GM12864 (cell line): ENCODE measurements at places on chromosomes 1 and 21.
A peak's percentile ranks its signal among the peaks of the same experiment; 100 is the strongest.

DNA sequence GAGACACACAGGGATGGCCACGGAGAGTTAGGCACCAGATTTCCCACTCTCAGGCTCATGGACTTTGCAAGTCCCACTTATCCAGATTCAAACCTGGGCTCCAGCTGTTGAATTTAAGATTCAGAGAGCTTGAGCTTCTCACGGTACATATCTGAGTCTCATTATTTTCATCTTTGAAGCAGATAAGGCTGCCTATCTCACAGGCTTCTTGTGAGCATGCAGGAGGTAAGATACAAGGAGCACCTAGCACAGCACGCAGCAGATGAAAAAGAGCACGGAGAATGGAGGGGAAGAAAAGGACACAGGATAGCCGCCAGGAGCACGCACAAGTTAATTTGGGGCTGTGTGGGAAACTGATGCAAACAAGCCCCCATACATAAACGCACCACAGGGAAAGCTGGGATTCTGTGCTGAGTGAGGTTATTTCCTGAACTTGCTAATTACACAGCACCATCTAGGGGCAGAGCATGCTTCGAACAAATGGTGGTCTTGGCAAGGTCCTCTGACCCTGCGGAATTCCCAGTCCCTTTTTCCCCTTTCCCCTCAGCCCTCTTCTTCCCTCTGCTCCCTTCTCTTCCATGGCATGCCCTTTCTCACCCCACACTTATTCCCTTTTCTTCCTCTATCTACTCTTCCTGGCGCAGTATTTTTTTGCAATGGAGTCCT, 134.7 kb upstream of the VANGL1 start:
- no peak for DNase-seq

- DNase-seq, result no peak
Measured at GRCh38 chr21:34825101-34825500, 156.3 kb downstream of the CLIC6 start.

DNA sequence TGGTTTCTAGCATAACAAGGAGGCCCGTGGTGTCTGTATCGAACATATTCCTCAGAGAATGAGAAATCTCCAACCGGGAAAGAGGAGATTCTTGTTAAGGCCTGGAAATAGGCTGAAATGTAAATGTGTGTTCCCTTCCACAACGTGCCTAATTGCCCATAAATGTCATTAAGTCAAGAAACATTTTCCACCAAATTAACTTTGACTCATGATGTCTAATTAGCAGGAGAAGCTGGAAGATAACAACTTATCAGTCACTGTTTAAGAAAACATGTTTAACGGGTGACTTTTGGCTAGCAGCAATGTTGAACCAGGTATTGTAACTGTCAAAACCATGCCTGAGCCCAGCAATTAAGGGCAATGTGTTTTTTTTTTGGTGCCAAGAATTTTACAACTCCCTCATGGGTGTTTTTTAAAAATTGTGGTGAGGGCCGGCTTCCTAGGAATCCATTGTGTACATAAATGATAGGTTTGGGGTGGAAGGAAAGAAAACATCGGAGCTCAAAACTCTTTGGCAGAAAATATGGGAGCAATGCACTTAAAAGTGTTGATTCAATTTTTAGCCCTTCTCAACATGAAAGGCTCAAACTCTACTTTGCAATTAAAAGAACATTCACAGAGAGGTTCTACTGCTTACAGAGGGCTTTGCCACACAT, 67.0 kb downstream of the OLIG1 start:
- DNase-seq, result no peak

DNA sequence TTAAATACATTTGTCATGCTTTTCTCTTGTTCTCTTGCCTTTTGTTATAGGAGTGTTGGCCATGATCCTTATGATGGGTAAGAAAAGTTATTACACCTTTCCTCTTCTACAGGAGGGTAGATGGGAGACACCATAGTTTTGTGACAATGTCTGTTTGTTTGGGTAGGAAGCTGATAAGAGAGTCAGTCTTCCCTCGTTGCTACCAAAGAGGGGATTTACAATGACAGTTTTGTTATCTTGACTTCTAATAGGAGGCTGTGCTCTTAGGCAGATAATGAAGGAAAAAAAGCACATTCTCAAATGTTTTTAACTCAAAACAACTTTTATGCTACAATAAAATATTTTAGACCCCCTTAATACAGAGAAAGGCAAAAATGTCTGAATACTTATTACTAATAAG, 48.0 kb upstream of the WLS start:
- DNase-seq, result no peak

- no peak for DNase-seq
Measured at GRCh38 chr1:8137481-8138244, 111.6 kb upstream of the ERRFI1 start.

- DNase-seq, result peak; percentile 10
Measured at GRCh38 chr1:171877701-171878100, 36.4 kb downstream of the DNM3 start.

- no peak for DNase-seq
Measured at GRCh38 chr1:5858246-5858645, 134.0 kb downstream of the NPHP4 start.

GRCh38 chr1:93588206-93588605, 93.4 kb downstream of the BCAR3 start:
- DNase-seq, result no peak

DNA sequence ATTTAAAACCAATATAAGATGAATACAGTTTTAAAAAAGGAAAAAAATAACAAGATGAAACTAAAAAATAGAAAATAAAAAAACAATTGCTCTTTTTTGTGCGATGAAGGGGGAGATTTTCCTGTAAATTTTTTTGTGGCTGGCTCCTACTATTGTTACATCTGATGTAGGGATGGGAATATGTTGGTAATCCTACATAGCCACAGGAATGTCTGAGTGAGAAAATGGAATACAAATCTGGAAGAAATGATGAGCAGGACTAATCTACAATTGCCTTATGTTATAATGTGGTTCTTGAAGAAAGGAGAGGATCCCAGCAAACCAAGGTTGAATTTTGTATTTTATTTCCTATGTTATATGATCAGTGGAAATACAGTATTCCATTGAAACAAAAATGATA, 40.9 kb downstream of the ATP6V1G3 start:
- no peak for DNase-seq

- DNase-seq, result peak; percentile 61
Measured at GRCh38 chr1:84969489-84970250, 27.2 kb downstream of the MCOLN2 start.

DNA sequence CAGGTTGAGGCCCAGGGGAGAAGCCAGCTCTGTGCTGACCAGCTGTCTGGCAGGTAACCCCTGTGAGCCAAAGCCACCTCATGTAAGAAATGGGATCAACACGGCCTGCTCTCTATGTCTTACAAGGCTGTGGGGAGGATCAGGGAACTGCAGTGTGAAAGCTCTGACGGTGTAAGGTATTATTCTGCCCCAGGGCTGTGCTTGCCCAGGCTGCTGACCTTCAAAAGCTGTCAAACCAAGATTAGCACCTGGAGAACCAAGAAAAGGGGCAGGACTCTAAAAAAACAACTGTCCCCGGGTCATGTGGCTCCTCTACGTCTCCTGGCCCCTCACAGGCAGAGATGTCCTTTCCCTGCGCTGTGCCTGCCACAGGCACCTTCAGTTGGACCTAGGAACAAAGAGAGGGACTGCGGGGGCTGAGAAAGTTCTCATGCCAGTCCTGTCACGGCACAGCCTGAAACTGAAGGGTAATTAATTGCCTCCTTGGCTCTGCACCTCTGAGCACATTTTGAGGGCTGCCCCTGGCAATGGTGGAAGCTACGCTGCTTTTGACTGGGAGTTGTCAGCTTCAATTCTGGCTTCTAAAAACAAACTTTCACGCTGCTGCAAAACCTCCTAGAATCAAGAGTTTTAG, 77.6 kb downstream of the PGBD5 start:
- DNase-seq, result no peak
